ENCODE measurements at places on chromosomes 5 and 9.

- DNase-seq, result no peak
Measured at GRCh38 chr9:4287886-4288588, 11.8 kb downstream of the GLIS3 start.

GRCh38 chr5:150503386-150503785 lies 4.5 kb upstream of the NDST1 start:
- DNase-seq, result no peak

GRCh38 chr5:10600626-10601245 lies 36.9 kb downstream of the ANKRD33B start:
- no peak for DNase-seq

DNA sequence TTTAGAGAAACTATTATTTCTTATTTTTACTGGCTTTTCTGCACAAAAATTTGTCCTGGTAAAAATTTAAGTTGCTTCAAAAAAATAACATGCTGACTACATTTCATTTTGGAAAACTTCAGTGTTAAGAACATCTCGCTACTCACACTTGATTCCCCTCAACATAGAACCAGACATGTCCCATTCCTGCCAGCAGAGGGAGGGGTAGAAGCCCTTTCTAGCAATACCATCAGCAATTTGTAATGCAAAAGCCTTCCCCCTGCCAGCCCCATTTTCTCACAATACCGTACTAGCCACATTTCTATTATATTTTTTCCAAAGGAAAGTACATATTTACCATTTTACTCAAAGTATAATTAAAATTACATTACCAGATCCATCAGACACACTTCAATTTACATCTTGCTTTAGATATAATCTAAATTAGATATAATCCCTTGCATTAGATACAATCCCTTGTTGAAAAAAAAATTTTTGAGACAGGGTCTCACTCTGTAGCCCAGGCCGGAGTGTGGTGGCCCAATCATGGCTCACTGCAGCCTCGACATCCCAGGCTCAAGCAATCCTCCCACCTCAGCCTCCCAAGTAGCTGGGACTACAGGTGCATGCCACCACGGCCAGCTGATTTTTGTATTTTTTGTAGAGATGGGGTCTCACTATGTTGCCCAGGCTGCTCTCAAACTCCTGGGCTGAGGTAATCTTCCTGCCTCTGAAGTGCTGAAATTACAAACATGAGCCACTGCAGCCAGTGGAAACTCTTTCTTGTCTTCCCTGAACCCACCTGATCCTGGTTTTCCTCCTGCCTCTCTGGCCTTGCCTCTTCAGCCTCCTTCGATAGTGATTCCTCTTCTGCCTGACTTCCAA lies 39.6 kb upstream of the IDNK start:
- DNase-seq, result peak; percentile 59

GRCh38 chr9:123416176-123416575 lies 60.2 kb downstream of the CRB2 start:
- no peak for DNase-seq

GRCh38 chr5:35908228-35908627 lies 30.2 kb downstream of the CAPSL start:
- DNase-seq, result peak; percentile 65

DNA sequence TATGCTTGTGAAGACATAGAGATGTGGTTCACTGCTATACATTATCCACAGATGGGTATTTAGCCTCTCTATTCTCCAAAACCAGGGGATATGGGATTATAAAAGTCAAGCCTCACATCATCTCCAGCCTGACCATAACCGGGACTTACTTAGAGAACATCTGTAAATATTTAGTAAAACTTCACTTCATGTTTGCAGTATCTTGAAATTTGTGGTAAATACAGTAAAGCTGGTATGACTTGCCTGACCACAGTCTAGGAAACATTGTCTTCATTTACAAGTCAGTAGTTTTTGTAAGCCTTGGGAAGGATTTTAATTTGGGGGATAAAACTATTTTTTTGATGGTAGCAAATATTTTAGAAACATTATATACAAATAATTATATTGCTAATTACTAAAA lies 64.2 kb downstream of the MAST4 start:
- DNase-seq, result peak; percentile 82

GRCh38 chr5:174149989-174150388 lies 104.5 kb downstream of the NSG2 start:
- DNase-seq, result no peak

- DNase-seq, result peak; percentile 91
Measured at GRCh38 chr9:129938291-129938979, 103.2 kb downstream of the USP20 start.

DNA sequence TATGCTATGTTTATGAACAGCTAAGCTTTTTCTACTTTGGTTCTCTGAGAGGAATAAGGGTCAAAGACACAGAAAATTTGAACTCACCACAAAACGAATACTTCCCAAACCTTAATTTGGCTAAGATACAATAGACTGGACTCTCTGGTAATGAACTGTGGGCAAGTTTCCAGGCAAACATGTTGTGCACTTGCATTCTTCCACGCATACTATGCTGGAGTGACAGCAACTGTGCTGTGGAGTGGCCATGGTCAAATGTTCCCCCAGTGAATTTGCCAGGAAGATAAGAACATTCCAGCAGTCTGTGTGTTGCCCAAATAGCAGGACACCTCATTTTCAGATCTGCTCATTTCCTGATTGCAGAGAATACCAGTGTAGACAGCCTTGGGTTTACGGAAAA lies 275.3 kb upstream of the IL12B start:
- no peak for DNase-seq

DNA sequence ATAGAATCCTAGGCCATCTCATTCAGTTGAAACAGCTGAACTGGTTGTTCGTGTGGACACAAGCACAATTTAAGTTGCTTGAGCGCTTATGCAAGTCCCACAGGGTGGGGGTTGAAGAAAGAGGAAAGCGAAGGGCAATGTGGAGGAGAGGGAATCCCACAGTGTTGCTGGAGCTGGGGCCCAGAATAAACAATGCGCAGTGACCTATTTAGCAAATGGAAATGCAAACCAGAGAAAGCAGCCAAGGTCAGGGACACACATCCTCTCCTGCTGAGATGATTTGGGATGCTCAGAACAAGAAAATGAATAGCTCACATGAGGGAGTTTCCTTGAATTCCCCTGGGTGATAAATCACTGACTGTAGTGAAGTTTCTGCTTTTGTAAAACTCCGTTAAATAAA lies 838.3 kb downstream of the TLE4 start:
- peak; percentile 40 for DNase-seq

- peak; percentile 41 for DNase-seq
Measured at GRCh38 chr5:87147441-87147840, 120.2 kb upstream of the RASA1 start.

DNA sequence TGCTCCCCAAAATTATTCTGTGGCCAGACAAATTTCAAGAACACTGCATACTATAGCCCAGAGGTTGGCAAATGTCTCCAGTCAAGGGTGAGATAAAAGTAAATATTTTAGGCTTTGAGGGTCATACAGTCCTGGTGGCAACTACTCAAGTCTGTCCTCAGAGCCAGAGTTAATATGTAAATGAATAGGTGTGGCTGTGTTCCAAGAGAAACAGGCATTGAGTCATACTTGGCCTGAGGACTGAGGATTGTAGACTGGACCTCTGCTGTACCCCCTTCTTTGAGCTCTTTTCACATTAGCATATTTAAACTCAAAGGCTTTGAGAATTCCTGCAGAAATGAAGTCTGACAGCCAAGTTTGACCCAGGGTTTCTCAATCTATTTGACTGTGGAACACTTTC lies 129.2 kb upstream of the PTCH1 start:
- no peak for DNase-seq

DNA sequence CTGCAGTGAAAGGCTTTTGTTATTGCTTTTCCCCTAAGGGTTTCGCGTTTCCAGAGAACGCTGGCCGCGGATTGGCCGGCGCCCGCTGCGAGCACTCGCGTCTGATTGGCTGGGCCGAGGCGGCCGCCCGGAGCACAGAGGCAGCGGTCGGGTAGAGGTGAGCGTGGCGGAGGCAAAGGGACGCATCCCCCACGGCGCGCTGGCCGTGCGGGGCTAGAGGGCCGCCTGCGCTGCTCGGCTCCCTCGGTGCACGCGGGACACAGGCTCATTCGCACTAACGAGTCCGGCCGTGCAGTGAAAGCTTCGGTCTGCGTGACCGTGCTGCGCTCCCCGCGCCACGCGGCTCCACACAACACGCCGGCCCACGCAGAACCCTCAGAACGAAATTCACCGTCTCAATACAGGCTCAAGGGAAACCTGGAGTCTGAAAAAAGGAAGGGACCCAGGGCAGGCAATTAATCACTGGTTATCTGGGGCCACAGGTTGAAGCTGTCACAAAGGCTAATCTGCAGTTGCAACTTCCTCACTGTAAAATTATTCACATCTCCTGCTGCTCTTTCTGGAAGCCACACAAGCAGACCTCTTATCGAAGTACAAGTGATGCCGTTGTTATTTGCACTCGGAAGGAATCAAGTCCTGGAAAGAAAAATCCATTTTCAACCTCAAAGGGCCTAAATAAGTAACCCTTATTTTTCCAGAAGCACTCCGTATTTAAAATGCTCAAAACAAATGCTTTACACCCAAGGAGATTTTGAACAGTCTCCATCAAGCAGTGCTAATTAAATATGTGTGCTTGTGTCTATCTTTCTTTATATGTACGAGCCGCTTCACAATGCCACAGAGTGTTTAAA lies 94.6 kb downstream of the ZNF608 start:
- DNase-seq, result no peak

GRCh38 chr5:157816682-157817386 lies 42.1 kb downstream of the CLINT1 start:
- DNase-seq, result peak; percentile 10

- no peak for DNase-seq
Measured at GRCh38 chr5:3177338-3177737, 418.3 kb upstream of the IRX1 start.

GRCh38 chr5:119897537-119898370 lies 268.4 kb downstream of the FAM170A start:
- DNase-seq, result no peak

DNA sequence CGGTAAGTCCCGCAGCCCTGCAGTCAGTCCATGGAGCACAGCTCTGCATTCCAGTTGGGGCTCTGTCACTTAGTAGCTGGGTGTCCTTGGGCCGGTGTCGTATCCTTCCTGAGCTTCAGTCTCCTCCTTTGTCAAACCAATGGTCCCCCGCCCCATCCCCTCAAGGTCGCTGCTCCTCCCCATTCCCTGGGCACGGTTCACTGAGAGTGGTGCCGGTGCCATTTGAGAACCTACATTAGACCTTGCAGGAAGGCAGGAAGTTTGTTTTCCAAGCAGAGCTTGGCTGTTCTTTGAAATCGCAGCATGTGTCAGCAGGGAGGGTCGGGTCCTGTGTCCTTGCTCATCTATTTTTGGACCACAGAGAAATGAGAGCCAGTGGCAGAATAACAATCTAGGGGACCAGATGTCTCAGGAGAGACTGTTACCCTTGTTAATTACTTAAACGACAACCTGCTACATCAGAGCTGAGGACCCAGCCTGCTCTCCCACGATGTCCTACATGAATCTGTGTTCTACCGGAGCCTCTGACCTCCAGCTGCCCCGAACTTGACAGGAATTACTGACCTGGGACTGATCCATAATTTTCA lies 21.7 kb upstream of the BARHL1 start:
- no peak for DNase-seq

- no peak for DNase-seq
Measured at GRCh38 chr5:67012171-67012570, 184.4 kb downstream of the CD180 start.

DNA sequence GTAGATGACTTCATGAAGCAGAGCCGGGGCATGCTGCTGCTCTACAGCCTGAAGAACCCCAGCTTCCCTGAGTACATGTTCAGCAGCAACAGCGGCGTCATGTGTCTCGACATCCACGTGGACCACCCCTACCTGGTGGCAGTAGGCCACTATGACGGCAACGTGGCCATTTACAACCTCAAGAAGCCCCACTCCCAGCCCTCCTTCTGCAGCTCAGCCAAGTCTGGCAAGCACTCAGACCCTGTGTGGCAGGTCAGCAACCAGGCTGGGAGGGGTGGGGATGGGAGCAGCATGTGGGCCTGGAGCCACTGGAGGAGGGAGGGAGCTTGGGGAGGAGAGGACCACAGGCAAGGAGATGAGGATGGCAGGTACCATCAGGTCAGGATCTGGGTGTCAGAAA lies 16.2 kb downstream of the ENHO start:
- no peak for DNase-seq

DNA sequence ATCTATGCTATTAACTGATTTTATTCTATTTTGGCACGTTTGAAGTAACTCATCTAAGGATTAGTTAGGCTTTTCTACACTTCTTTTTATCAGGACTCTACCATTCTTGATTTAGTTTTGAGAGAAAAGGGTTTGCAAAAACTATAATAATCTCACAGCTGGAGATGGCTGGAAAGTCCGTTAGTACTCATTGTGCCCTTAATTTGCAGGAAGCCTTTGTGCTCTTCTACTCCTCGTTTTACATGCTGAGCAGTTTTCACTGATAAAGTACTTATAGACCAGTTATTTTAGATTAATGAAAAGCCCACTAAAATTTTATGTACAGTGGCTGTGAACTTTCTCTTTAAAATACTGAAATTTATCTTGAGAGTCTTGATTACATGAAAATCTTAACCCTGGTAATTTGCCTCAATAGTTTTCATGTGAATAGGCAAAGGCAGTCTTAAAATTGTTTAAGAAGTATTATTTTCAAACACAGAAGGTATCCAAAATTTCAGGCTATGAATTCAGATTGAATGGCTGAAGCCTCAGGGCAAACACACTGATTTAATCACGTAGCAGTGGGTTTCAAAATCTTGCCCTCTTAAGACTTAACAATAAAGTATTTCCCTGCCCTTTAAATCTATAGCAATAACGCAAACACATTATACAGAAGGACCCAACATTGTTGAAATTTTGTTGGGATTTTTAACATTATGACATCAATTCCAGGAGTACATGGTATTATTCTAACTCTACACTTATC lies 18.6 kb downstream of the MLLT3 start:
- DNase-seq, result no peak

DNA sequence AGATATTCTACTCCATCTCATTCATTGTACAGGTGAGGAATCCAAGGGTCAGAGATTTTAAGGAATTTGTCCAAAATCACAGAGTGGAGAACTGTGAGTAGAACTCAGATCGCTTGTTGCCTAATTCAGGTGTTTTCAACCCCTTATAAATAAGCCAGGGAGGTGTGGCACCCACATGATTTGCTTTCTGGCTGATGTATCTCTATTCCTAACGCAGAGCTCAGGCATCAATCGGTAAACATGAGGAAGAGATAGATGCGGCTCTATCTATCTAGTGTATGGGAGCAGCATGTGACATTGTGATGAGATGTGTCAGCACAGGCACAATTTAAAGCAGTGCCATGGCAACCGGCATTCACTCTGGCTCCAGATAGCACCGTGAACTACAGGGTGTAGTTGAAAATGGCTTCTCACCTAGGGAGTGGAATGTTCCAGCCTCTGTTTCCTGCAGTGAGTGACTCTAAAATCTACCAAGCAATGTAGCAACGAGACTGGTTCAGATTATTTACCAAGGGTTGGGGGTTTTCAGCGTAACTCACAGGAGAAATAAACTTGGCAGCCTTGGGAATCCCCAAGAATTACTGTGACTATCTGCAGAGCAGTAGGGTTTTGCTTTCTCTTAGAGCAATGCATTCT lies 53.4 kb upstream of the SUB1 start:
- peak; percentile 80 for DNase-seq

DNA sequence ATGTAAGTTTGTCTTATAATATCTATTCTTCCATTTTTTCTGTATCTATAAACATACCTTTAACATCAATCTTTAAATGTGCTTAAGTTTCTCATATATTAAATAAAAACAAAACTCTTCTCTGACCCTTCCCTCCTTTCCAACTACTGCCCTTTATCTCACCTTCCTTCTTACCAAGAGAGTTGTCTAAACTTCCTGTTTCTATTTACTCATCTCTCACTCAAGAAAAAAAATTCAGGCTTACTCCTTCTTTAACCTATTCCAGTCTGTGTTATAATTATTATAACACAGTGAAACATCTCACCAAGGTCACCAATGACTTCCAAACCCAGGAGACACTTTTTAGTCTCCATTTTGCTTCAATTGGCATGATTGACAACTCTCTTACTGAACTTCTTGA lies 140.9 kb downstream of the CCDC171 start:
- no peak for DNase-seq

Measured in fibroblast of skin of abdomen (primary cell).